ENCODE measurements at places on chromosomes 2 and 18.

- no peak for DNase-seq
These were observed 496.9 kb upstream of the HNMT start for GRCh38 chr2:137467246-137467862.

- DNase-seq = no peak
These were observed 93.0 kb upstream of the MCFD2 start for GRCh38 chr2:47008381-47009252.

DNA sequence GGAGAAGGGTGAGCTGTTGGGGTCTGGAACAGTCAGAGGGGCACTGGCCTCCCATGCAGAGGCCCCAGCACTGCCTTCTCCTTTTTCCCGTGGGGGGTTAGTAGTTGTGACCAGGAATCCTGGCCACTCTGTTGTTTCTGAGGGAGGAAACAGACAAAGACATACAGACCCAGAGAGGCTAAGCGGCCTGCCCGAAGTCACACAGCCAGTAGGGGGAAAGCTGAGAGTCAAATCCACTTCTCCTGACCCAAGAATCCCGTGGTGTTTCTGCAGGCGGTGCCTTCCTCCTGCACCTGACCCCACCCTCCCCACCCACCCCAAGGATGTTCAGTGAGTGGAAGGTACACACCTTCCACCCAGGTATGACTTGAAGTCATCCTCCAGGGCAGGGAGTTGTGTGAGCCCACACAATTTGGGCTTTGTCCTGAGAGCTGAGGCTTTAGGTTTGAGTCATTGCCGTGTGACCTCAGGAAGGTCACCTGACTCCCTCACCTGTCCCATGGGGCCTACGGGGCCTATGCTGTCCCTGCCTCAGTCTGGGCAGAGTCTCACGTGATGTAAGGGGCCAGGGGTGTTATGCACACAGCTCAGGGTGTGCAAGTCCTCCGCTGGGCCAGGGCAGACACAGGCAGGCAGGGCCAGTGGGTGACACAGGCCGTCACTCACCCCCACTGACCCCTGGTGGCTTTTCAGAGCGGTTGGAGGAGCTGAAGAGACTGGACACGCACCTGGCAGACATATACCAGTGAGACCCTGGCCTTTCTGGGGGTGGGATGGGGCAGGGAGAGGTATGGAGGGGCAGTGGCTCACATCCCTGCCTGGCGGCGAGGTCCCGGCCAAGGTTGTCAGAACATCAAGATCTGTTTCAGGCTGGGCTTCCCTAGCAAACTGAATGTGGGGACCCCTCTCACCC is 5.0 kb downstream of the NT5DC4 start:
- no peak for DNase-seq

GRCh38 chr2:215105607-215106354 is 32.6 kb downstream of the ABCA12 start:
- DNase-seq = no peak

GRCh38 chr18:58535340-58536201 is 93.3 kb downstream of the ALPK2 start:
- no peak for DNase-seq

DNA sequence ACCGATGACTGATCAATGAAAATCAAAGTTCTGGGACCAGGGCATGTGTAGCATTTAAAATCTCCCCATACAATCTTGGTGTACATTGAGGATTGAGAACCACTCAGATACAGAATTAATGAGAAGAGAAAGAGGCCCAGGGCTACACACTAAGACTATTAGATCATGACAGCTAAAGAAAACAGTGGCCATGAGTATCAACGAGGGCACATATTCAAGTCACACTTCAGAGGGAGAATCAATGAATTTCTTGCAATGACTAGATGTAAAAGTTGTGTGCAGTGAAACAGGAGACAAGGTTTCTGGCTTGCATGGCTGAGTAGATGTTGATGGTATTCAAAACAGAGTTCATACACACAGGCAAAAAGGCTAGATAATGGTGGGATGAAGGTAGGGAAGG is 29.1 kb downstream of the METTL8 start:
- no peak for DNase-seq

GRCh38 chr2:68171146-68171545 is 13.5 kb downstream of the PNO1 start:
- no peak for DNase-seq

- no peak for DNase-seq
These were observed 31.5 kb upstream of the PTPRM start for GRCh38 chr18:7535436-7536205.

- no peak for DNase-seq
These were observed 19.3 kb downstream of the GPR55 start for GRCh38 chr2:230905448-230906421.

GRCh38 chr2:108813732-108814131 is 27.2 kb downstream of the CCDC138 start:
- DNase-seq = no peak

- DNase-seq = no peak
These were observed 10.4 kb downstream of the COLEC11 start for GRCh38 chr2:3604991-3605961.

- DNase-seq = no peak
These were observed 306.0 kb downstream of the MTX2 start for GRCh38 chr2:176575237-176575744.

DNA sequence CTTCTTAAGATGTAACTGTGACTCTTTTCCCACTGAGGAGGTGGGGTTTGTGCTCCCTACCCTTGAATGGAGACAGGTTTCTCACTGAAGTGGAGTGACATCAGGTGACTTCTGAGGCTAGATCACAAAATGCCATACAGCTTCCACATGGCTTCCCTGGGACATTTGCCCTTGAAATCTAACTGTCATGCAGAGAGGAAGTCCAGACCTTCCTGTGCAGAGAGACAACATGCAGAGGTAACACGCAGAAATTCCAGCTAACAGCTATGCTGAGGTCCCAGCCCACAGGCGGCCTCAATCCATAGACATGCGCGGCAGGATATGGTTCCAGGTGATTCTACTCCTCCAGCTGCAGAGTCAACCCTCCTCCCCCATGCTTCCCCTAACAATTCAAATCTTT is 119.0 kb downstream of the TRIB2 start:
- DNase-seq = no peak

DNA sequence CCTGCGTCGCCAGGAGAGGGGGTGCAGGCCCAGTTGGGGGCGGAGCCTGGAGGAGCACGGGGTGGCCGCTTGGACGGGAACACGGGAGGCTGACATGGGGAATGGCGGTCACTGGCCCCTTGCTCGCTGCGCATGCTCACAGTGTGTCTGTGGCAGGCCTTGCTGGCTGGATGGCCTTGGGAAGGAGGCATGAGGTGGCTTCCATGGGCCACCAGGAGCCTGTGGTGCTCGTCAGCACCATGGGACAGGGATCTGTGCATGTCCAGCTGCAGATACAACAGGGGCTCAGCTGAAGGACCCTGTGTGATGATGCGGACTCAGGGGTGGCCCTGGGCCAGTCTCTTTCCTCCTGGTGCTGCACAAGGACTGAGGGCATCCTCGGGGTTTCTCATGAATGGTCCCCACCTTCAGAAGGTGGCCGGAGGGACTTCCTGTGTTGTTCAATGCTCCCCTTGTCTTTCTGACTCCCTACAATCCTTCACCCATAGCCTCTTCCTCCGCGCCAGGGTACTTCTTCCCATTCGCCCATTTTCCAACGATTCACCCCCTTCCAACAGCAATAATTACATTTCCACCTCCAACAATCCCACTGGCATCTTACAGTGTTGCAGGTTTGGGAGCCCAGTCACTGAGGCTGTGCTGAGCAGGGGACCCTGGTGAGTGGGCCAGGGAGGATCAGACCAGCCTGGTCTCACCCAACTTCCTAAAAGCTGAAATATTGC is 3.4 kb upstream of the SP140L start:
- no peak for DNase-seq

DNA sequence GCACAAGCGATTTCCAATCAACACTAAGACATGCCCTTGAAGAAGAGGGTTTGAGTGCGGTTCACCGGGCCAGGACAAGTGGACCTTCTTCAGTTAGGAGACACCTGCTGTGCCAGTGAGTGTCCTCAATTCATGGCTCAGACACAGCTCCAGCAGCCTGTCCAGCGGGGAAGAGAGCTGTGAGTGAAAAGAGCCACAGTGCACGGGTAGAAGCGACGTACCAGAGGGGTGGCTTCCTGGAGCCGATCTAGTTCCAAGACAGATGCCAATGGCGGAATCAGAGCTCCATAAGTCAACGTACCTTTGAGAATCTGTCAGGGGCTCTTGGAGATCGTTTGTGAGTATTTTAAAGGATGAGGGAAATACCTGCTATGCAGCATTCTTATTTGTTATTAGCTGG is 119.9 kb upstream of the SALL3 start:
- DNase-seq = no peak

DNA sequence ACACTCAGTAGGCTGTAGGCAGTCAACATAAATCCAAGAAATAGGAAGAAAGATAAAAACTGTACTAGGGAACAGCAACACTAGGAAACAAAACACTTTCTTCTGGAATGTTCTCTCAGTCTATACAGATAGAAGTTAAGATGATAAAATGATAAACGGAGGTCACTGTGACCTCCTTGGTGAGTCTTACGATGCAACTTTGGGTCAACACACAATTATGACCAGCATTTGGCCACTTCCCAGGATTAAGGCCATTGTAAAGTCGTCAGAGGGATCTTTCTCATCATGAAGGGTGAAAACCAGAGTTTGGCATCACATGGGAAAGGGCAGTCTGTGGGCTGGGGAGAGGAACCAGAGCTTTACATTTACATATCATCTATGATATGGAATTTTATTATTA is 33.4 kb downstream of the LAMA3 start:
- DNase-seq = no peak

GRCh38 chr18:48700446-48700845 is 161.6 kb downstream of the CTIF start:
- DNase-seq = no peak

DNA sequence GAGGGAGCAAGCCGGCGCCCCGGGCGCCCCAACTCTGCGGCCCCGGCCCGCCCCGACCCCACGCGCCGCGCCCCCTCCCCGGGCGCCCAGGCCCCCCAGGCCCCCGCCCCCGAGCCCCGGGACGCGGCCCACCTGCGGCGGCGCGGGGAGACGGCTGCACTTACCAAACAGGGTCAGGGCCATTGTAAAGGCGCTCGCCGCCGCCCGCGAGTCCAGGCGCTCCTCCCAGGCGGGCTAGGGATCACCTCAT is 526 bp downstream of the CHN1 start:
- DNase-seq = no peak

- DNase-seq = no peak
These were observed 236.7 kb downstream of the PRKCE start for GRCh38 chr2:45888167-45888566.

- no peak for DNase-seq
These were observed 31.9 kb downstream of the BMP10 start for GRCh38 chr2:68839260-68839833.

DNA sequence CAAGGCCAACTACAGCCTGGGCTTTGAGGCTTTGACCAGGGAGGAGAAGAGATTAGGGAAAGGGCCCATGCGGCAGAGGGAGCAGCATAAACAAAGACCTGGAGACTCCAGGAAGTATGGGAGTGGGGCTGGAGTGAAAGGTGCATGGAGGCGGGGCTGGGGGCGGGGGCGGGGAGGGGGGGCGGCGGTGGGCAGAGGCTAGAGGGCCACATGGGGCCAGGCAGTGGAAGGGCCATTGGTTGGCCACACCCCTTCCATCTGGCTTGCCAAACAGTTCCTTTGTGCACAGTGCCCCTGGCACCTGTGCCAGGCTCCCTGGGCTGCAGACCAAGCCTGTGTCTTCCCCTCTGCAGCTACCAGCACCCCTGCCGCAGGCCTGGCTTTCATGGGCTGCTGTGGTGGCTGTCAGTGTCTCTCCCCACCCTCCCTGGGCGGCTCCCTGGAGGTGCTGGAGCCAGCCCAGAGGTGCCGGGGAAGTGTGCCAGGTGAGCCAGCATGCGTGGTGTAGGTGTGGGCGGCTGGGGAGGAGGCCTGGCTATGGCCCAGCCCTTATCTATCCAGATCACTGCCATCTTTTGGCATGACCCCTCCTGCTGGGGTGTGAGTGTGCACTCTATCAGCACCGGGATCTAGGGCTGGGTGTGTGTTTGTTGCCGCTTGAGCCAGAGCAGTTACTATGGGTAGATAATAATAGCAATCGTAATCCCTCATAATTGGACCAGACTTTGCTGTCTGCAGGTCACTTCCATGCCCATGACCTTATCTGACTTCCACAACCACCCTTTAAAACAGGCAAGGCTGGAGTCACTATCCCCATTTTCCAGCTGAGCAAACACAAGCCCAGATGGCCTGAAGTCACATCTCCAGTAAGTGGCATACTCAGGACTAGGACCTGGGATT is 30.5 kb downstream of the DNMT3A start:
- DNase-seq = no peak

DNA sequence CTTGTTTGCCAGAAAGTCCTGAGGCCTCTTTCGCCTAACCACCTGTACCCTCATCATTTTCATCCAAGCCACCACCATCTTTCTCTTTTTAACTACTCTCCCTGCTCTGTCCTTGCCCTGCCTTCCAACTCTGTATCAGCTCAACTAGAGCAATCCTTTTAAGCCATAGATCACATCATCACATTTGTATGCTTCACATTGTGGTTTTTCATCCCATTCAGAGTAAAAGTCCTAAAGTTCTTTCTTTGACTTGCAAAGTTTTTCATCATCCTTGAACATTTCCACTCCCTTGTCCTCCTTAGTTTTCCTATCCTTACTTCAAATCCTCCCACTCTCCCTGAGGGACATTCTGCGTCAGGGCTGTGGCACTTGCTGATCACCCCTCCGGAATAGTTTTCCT is 73.9 kb downstream of the SLC39A10 start:
- DNase-seq = no peak

- no peak for DNase-seq
These were observed 359.9 kb downstream of the TXNL1 start for GRCh38 chr18:56278421-56279003.

GRCh38 chr18:55587418-55588110 is 428 bp downstream of the TCF4 start:
- DNase-seq = no peak

DNA sequence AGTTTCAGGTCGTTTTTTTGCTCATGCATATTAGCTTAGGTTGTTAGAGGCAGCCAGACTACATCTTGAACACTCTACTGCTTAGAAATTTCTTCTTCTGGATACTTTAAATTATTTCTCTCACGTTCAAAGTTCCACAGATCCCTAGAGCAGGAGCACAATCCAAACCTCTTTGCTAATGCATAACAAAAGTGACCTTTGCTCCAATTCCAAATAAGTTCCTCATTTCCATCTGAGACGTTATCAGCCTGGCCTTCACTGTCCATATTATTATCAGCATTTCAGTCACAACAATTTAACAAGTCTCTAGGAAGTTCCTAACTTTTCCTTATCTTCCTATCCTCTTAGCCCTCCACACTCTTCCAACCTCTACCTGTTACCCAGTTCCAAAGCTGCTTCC is 50.4 kb upstream of the ERMN start:
- DNase-seq = no peak

- DNase-seq = no peak
These were observed 275.5 kb downstream of the CDH19 start for GRCh38 chr18:66328296-66328878.

Measured in GOT3 (cell line).